Brain pericyte (primary cell): ENCODE measurements at places on chromosomes 6 and 20.

- DNase-seq = no peak
Measured at GRCh38 chr6:65081756-65082155, 625.3 kb downstream of the EYS start.

DNA sequence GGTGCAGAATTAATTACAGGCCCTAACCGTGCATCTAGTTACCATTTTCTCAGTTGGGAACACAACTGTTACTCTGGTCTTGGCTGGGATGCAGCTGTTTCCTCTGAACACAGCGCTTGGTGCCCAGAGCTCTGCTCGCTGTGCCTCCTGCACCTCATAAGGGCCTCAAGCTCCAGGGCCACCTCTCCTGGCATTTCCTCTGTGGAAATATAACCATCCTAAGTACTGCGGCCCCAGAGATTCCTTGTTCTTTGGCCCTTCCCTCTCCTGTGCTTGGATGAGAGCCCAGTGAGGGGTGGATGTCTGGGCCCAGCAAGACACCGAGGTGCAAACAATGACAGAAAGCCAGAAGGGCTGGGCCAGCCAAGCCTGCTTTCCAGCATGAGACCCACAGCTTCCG lies 169.9 kb upstream of the CST7 start:
- no peak for DNase-seq

- no peak for DNase-seq
Measured at GRCh38 chr20:33919653-33920052, 74.1 kb upstream of the RALY start.

- no peak for DNase-seq
Measured at GRCh38 chr6:118968416-118968815, 33.5 kb upstream of the MCM9 start.

DNA sequence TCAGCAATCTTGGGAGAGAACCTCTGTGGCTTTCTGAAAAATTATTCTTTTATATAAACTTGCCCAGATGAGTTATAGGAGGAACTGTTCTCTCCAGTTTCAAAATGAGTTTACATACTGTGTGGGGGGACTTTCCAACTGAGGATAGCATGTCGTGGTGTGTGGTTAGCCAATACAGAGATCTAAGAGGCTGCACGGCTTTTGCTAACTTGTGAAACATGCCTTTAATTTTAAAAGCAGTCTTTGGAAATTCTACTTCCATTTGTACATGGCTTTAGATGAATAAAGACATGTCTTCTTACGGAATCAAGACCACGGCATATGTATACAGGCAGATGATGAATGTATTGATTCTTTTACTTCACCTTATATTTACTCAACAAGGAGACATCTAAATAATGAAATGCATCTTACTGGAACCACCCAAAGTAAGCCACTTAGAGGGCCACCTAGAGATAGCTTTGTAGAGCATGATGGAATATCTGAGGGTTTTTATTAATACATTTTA lies 39.8 kb downstream of the HIVEP1 start:
- no peak for DNase-seq

GRCh38 chr6:151445482-151445881 lies 6.4 kb downstream of the RMND1 start:
- DNase-seq = no peak

- no peak for DNase-seq
Measured at GRCh38 chr6:147881432-147881831, 372.9 kb downstream of the SAMD5 start.

GRCh38 chr20:23520185-23520584 lies 29.3 kb downstream of the CST8 start:
- no peak for DNase-seq

DNA sequence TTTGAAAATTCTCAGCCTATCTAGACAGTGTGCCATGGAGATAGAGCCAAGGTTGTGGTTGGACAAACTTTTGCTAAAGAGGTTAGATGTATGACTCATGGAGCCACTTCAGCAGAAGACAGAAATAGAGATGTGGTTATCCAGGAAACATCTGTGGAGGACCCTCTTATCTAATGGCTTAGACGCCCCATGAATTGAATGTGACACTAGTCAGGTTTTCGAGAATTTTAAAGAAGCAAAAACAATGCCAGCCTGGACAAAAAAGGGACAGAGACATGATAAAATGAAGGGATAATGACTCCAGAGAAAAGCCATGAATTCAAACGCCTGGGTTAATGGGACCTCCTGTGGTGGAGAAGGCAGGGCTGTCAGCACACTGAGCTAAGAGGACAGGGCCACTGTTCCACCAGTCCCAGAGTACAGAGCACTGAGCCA lies 280.5 kb downstream of the CLVS2 start:
- no peak for DNase-seq
